NCI-H187 (cell line): ENCODE measurements at places on chromosomes 3 and 15.

DNA sequence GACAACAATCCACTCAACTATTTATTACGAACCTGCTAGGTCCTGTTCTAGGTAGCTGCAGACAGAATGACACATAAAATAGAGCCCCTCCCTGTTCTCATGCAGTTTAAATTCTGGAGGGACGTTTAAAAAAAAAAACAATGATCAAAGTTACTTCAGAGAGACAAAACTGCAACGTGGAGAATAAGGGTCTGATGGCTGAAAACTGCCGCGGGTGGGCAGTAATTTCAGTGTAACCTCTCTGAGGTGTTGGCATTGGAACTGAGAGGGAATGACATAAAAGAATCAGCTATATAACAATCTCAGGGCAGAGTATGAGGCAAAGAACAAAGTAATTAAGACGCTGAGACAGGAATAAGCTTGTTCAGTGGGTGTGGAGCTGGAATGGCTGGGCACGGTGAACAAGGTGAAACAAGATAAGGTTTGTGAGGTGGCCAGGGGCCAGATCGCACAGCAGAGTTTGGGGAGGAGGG is 19.5 kb downstream of the TBL1XR1 start:
- no peak for DNase-seq

DNA sequence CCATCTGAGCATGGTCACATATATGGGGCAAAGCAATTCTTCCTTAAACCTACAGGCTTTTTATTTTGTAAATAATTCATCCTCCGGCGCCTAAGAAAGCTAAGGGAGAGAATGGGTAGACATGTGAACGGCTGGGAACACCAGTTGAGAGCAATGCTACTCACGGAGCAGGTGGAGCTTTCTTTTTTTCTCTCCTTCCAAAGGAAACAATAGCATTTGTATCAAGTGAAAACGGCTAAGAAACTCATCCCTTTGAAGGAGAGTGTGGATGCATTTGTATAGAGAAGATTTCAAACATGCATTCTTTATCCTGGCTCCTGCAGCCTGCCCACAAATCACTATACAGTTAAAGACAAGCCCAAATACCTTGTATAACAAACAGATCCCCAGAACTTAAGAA is 637.8 kb downstream of the MAGI1 start:
- no peak for DNase-seq

- no peak for DNase-seq
These were observed 83.3 kb upstream of the SLITRK3 start for GRCh38 chr3:165279471-165279870.

- DNase-seq = no peak
These were observed 1097.8 kb downstream of the NAALADL2 start for GRCh38 chr3:175956964-175957363.

DNA sequence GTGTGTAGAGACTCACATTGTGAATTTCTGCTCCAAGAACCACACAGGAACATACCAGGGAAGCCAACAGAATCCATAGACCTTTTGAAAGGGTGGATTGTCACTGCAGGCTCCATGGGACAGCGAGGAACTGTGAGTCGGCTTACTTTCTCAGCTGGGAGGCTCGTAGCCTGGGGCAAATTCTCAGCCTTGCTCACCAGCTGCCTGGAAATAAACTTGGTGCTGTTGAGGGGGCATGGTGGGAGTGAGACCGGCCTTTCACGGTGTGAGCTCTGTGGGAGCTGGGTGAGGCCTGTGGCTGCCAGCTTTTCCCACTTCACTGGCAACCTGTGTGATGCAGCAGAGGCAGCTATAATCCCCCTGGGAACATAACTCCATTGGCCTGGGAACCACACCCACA is 146.6 kb upstream of the P2RY1 start:
- no peak for DNase-seq

DNA sequence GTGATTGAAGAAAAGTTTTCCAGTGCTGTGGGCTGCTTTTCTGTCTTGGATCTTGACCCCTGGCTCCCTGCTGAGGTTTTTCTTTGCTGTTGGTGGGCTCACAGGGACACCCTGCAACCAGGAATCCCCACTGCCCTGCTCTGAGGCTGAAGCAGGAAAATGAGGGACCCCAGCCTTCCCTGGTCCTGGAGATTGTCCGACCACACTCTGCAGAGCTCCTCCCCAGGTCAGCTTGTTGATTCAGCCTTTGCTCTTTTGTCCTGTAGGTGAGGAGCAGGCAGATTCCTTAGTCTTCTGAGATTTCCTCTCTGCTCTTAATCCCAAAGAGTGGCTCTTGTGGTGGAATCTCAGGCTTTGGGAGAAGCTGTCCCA is 194.5 kb downstream of the RPLP1 start:
- no peak for DNase-seq

GRCh38 chr3:160125258-160125657 is 100.0 kb upstream of the C3orf80 start:
- DNase-seq = no peak

- DNase-seq = no peak
These were observed 56.4 kb upstream of the LIMD1 start for GRCh38 chr3:45537970-45538640.

DNA sequence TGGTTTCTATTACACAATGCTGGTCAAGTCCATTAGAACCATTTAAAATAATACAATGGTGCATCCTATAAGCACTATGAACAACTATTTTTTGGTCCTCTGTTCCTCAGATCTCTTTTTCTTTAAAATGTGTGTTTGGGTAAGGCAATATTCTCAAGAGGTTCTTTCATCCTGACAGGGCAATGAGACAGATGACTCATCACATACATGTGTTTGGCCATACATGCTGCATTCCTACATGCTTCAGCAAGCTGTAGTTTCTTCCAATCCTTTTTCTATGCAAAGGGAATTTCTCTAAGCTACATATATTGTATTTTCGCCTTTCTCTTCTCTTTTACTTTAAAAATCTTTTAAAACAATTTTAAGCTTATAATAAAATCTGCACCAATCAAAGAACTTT is 52.7 kb downstream of the OTOL1 start:
- DNase-seq = no peak

- DNase-seq = peak; percentile 14
These were observed 8.6 kb upstream of the BLM start for GRCh38 chr15:90708516-90708915.

DNA sequence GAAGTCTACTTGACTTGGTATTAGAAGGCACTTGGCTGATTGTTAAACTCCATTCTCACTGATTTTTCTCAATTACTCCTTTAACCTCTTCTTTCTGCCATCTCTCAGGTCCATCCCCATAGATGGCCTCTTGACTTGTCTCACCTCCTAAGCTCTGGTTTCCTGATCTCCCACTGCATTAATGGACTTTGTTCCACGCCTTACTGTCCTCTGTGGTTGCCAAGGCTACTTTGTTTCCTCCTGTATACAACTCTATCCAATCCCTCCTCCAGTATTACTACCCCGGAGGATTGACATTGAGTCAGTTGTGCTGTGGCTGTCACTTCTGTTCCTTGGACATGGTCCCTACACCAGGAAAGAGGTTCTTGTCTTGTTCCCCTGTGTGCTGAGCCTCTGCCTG is 10.6 kb upstream of the GLCE start:
- DNase-seq = no peak

GRCh38 chr3:114800272-114801031 is 346.6 kb downstream of the ZBTB20 start:
- no peak for DNase-seq

GRCh38 chr15:75138016-75138999 is 63.4 kb upstream of the C15orf39 start:
- no peak for DNase-seq

GRCh38 chr3:157274644-157275137 is 114.7 kb upstream of the CCNL1 start:
- DNase-seq = no peak

DNA sequence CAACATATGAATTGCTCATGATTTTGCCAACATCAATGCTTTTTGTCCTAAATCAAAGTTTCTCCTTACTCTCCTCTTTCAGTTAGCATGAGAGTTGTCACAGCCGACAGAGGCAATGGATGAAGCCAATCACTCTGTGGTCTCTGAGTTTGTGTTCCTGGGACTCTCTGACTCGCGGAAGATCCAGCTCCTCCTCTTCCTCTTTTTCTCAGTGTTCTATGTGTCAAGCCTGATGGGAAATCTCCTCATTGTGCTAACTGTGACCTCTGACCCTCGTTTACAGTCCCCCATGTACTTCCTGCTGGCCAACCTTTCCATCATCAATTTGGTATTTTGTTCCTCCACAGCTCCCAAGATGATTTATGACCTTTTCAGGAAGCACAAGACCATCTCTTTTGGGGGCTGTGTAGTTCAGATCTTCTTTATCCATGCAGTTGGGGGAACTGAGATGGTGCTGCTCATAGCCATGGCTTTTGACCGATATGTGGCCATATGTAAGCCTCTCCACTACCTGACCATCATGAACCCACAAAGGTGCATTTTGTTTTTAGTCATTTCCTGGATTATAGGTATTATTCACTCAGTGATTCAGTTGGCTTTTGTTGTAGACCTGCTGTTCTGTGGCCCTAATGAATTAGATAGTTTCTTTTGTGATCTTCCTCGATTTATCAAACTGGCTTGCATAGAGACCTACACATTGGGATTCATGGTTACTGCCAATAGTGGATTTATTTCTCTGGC is 2.5 kb downstream of the OR4F6 start:
- DNase-seq = no peak

DNA sequence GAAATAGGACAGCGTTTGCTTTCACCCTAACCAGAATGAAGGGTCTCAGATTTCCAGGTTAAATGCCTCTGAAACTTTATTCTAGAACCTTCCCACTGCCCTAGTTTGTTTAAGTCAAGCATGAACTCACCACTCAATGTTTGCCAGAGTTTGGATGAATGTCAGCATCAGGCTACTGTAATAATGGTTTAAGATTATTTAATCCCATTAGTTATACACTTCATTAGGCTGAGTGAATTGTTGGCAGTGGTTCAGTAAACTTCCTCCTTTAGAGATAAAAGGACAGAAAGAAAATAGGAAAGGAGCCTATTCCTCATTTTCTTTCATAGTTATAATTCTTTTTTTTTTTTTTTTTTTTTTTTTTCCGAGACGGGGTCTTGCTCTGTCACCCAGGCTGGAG is 401.9 kb upstream of the TPRG1 start:
- DNase-seq = no peak

GRCh38 chr15:93173369-93173768 is 84.4 kb upstream of the RGMA start:
- no peak for DNase-seq

DNA sequence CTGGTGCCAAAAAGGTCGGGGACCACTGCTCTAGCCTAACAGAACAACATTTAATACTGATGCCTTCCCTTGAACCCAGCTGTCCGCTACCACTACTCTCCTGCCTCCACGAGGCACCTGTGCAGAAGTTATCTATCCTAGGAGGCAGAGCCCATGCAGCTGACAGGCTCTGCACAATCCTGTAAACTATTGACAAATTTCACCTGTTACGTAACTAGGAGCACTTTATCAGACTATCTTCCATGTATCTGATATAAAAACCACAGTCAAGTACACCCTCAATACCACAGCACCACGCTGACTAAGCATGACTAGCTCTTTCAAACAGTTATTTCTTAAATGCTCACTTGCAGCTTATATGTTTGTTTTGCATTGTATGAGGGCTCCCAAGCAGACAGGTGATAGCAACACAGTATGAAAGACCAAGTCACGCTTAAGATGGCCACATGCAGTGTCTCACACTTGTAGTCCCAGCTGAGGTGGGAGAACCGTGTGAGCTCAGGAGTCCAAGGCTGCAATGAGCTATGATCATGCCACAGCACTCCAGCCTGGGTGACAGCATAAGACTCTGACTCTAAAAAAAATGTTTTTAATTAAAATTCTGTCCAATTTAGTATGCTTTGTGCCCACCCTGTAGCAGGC is 4.5 kb upstream of the IL17RC start:
- no peak for DNase-seq

- DNase-seq = no peak
These were observed 312.8 kb downstream of the CLSTN2 start for GRCh38 chr3:140247775-140248174.

GRCh38 chr3:139534455-139534812 is 5.1 kb downstream of the RBP1 start:
- no peak for DNase-seq

- no peak for DNase-seq
These were observed 58.2 kb upstream of the ACAN start for GRCh38 chr15:88745065-88745464.

GRCh38 chr3:44906997-44907396 is 32.6 kb downstream of the TGM4 start:
- no peak for DNase-seq

DNA sequence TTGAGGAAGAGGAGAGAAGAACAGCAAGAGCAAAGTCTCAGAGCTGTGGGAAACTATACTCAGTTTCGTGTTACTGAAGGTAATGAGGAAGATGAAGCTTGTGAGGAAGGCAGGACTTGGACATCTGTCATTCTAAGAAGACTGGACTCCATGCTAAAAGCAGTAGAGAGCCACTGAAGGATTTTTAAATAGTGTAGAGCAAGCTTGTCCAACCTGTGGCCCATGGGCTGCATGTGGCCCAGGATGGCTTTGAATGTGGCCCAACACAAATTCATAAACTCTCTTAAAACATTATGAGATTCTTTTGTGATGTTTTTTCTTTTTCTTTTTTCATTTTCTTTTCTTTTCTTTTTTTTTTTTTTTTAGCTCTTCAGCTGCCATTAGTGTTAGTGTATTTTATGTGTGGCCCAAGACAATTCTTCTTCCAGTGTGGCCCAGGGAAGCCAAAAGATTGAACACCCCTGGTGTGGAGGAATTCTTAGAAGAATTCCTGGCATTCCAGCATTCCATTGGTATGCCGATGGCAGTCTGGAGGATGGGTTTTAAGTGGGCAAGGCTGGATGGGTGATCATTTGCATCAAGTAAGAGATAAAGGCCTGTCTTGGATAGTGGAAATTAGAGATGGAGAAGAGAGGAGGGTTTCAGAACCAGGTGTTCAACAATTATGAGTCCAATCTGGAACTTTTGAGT is 6.9 kb upstream of the NFKBIZ start:
- DNase-seq = no peak

GRCh38 chr3:160010578-160010977 is 21.9 kb downstream of the IL12A start:
- no peak for DNase-seq

DNA sequence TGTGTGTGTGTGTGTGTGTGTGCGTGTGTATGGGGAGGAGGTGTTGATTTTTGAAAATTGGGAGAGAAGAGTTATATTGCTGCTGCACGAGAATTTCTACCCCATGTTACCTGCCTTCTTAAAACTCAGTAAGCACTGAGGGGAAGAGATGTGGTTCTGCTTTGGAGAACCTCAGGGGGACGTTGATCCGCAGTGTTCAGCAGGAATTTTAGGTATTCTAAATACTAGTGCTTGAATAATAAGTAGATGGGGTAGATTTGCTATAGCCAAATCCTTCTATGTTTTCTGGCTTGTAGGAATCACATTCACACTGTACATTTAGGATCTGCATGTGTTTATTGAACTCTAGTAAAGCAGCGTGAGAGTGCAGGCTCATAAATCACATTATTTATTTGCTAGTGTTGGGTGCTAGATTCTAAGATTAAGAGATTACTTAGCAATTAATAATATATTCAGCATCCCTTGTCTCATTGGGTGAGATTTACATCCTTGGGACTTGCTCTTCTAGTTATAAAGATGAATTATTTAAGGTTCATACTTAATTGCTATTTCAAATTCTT is 268.1 kb downstream of the MFSD1 start:
- no peak for DNase-seq
